Stimulated activated naive CD4-positive, alpha-beta T cell (primary cell): ENCODE measurements at places on chromosomes 13 and 19.

GRCh38 chr19:17127671-17128070 is 52.1 kb downstream of the MYO9B start:
- DNase-seq: no peak

DNA sequence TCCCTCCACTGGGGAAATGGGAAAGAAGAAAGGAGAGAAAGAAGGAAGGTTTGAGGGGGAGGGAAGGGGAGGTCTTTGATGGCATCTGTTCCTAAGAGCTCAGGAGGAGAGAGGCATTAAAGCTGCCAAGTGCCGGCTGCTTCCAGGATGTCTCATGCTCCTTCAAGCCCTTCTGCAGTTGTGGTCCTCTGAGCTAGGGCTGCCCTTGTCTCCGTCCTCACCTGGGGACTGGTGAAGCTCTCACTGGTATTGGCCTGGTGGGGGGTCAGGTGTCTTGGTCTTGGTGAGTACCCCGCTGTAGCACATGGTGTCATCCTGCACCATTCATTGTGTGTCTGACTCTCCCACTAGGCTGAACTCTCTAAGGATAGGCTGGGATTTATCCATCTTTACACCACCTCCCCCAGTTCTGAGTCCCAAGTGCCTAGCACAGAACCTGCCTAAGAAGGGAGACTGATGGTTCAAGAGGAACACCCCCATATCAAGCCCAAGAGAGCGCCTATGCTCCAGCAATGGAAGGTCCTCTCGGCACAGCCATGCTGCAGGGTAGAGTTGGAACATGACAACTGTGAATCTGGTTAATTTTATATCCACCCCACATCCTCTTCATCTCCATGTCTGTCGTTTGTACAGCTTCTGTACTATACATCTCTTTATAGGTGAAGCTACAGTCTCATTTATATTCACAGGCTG is 83.7 kb downstream of the AKAP11 start:
- no peak for DNase-seq

DNA sequence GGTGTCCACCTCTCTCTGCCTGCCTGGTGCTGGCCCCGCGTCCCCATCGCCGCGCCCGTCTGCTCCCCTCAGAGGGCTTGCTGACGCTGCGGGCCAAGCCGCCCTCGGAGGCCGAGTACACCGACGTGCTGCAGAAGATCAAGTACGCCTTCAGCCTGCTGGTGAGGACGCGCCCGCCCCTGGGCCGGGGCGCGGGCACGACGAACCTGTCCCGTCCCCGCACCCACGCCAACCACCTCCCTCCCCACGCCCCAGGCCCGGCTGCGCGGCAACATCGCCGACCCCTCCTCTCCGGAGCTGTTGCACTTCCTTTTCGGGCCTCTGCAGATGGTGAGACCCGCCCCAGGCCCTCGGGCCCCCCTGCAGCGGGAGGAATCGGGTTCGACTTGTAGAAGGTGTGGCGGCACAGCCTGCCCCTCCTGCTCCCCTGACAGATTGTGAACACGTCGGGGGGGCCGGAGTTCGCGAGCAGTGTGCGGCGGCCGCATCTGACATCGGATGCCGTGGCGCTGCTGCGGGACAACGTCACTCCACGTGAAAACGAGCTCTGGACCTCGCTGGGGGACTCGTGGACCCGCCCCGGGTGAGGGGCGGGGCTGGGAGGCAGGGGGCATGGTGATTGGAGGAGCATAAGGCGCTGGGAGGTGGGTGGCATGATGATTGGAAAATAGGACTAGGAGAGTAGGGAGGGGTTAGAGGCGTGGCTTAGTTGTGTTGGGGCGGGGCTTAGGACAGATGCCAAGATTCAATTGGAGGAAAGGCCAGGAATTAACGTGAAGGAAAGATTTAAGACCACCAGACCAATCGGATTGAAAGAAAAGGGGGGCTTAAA is 6.6 kb downstream of the EPS8L1 start:
- DNase-seq: peak; percentile 44

DNA sequence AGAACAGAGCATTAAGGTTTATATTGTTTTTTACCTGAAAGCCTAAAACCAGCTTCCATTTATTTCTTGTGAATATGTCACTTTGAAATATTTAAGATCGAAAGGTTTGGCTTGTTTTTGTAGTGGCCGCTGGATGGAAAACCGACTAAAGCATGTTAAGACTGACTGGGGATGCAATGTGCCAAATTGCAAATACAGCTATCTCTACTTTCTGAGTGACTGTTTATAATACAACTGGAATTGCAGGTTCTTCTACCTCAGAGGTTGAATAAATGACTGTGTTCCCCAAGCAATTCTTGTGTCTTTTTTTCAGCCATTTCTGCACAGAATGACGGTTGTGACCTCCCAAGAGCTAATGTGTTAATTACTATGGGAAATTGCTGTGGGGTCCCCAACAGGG is 50.0 kb upstream of the TMTC4 start:
- DNase-seq: no peak

GRCh38 chr19:52226652-52227051 is 36.8 kb downstream of the PPP2R1A start:
- DNase-seq: no peak
